ENCODE measurements at places on chromosomes 11 and 22. TPM values are rescaled to one million over a fixed set of nuclear protein-coding genes. Genes with fewer than 3 reads are reported as not detected.

The PRCP gene
- 82.4 TPM for total RNA-seq

The ART1 gene
- 0.55 TPM for total RNA-seq

The SLC6A5 gene
- not detected for total RNA-seq

The DEUP1 gene
- 0.34 TPM for total RNA-seq

The EPS8L2 gene
- total RNA-seq = 114 TPM

The CBLIF gene
- total RNA-seq = not detected

The CDC42EP1 gene
- total RNA-seq = 74.0 TPM

The NLRP14 gene
- 0.10 TPM for total RNA-seq

The SLC35C1 gene
- total RNA-seq = 30.7 TPM

The HYLS1 gene
- 4.9 TPM for total RNA-seq

The ANKK1 gene
- total RNA-seq = 0.09 TPM

The OR52I2 gene
- total RNA-seq = not detected

The ISX gene
- total RNA-seq = not detected

The OR5P2 gene
- total RNA-seq = 2.3 TPM

The SELENOH gene
- 94.1 TPM for total RNA-seq

The GAL3ST3 gene
- total RNA-seq = not detected

The MUC5AC gene
- 0.37 TPM for total RNA-seq

The SNX32 gene
- 1.9 TPM for total RNA-seq

The NAA40 gene
- total RNA-seq = 15.9 TPM

The CD3D gene
- 7.0 TPM for total RNA-seq

The PGM2L1 gene
- 6.8 TPM for total RNA-seq

The CCDC89 gene
- 1.5 TPM for total RNA-seq

The FLRT1 gene
- 0.15 TPM for total RNA-seq

The GNG3 gene
- 0.42 TPM for total RNA-seq

The DAGLA gene
- total RNA-seq = 4.3 TPM

The PATE2 gene
- total RNA-seq = not detected

The VPREB3 gene
- total RNA-seq = not detected

The RAG2 gene
- not detected for total RNA-seq

The DKK3 gene
- total RNA-seq = 122 TPM

The PDE3B gene
- total RNA-seq = 20.8 TPM

The LARGE2 gene
- total RNA-seq = 12.7 TPM

The KRTAP5-11 gene
- total RNA-seq = not detected

The VPREB1 gene
- total RNA-seq = not detected

The ASCC2 gene
- total RNA-seq = 55.7 TPM

The TESMIN gene
- total RNA-seq = 2.2 TPM

The VPS37C gene
- total RNA-seq = 21.2 TPM

The LGALS12 gene
- total RNA-seq = 0.86 TPM

The C1QTNF5 gene
- 33.3 TPM for total RNA-seq

The RAB36 gene
- 10.0 TPM for total RNA-seq

The UCP2 gene
- 70.0 TPM for total RNA-seq

The OR51I1 gene
- not detected for total RNA-seq

The SGSM1 gene
- total RNA-seq = 2.0 TPM

The EXPH5 gene
- 31.7 TPM for total RNA-seq

The NAP1L4 gene
- total RNA-seq = 122 TPM
